ENCODE measurements at places on chromosomes 7 and 10.

- no peak for DNase-seq
Observed at GRCh38 chr10:46787321-46787615, 124.0 kb upstream of the PTPN20 start.

GRCh38 chr10:102701272-102701671 is 12.9 kb downstream of the ARL3 start:
- no peak for DNase-seq

DNA sequence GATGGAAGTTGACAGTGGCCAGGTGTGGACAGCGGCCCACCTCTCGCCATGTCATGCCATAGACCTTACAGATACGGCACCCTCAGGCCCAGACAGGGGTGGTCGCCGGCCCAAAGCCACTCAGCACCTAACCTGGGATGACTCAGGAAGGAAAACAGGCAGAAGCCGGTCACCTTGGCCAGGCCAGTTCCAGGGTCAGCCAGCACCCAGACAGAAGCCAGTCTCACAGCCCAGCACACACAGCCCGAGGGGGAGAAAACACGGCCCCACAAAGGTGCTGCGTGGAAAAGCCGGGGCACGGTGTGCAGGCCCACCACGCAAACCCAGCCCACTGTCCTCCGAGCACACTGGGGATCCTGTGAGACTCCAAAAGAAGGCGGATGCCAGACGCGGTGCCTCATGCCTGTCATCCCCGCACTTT is 95.2 kb upstream of the DNAAF5 start:
- DNase-seq: peak; percentile 8

GRCh38 chr10:69573056-69573806 is at the start of gene NEUROG3:
TSS of gene NEUROG3 (minus strand) at chr10:69573422. CDS start at chr10:69573043, 379 bp downstream.
- DNase-seq: no peak

DNA sequence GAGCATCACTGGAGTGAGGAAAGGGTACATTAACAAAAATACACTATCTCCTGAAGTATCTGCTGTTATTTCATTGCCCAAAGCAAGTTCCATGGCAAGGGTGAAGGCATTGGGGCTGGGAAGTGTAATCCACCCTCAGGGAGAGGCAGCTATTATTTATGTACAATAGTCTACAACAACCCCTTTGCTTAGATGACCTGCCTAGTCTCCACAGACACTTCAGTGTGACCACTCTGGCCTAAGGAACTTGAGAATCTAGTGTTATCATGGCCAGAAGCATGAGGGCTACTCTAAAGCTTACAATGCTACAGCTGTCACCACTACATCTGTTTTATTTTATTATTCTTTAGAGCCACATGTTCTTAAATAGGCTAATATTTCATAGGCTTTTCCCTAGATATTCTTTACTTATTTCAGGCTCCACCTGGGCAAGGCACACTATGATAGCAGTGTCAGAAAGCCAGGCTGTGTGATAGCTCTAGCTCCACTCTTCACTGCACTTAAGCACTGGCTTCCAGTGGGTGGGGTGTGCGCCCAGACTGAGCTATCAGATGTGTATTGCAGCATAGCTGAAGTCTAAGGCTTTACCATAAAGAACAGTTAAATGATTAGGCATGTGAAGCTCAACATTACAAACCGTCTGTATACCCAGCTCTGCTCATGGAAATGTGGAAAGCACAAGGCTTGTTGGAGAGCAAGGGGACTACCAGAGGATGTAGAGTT is 117.0 kb upstream of the CCDC6 start:
- no peak for DNase-seq

DNA sequence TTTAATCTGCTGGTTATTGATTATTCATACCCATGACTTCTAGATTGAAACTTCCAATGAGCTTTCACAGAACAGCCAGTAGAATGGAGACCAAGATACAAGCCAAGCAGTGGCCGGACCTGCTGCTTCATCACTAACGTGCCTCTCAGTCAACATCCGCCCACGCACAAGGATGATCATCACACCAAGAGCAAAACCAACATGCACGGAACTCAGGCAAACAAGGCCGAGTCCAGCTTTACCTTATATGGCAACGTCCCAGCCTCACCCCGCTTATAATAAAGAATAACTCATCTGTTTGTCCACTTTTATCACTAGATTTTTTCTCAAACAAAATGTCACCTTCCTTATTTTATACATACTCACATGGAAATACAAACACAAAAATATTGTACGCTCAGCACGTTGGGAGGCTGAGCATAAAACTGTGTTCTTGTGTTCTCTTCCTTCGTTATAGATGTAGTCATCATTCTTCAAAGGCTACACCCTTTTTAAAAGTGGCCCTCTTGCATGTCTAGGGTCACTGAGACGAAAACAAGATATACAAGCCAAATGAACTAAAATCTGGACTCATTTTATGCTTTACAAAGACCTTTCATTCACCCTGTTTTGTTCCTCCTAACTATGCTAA is 122.7 kb downstream of the SFMBT2 start:
- no peak for DNase-seq

GRCh38 chr10:59240582-59241183 is 64.2 kb downstream of the PHYHIPL start:
- no peak for DNase-seq

DNA sequence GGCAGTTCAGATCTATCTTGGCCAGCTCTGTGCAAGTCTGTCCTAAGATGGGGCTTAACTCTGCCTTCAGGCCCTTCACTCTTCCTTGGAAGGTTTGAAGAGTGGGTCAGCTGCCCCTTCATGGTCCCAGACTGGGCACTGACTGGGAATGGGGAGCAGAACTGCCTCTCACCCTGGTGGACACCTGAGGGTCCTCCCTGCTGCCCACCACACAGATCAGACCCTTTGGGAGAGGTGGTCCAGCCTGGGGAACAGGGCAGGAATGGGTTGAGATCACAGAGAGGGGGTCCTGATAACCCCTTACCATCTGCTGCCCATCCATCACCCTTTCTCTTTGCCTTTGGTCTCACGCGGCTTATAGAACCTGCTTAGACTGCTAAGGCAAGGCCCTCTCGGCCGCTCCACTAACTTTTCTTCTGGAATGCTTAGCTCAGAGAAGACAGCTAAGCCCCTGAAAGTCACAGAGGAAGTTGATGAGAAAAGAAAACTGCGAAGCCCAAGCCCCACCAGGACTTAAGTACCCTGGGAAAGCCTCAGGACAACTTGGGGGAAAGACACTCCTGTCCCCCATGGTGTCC is 402 bp upstream of the CDHR1 start:
- DNase-seq: no peak

- DNase-seq: no peak
Observed at GRCh38 chr10:60332371-60332770, 57.3 kb downstream of the ANK3 start.

DNA sequence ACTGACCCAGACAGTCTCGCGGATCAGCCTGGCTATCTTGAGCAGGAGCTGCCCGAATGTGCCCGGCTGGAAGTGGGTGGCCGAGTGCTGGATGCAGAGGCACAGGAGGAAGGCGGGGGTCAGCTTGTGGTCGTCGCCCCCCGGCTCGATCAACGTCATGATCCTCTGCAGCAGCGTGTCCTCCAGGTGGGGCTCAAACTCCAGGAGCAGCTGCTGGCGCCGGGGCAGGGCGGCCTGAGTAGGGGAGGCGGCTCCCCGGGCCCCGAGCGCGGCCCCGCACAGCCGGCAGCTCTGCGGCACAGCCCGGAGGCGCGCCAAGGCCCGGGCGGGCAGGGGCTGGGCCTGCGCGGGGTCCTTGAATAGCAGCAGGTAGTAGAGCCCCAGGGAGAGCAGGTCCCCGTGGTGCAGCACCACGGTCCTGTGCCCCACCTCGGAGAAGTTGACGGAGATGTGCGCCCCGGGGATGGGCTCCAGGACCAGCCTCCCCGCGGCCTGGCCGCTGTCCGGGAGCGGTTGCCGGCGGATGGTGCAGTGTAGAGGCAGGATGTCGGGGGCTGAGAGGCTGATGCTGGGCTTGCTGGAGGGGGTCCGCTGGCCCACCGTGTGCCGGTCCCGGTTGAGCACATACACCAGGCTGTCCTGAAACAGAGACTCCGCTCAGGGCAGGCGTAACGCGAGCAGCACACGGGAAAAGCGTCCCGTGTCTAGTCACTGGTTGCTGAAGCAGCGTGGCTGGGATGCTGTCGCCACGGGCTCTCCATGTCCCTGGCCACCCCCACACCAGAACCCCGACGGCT is 27.0 kb downstream of the PAPOLB start:
- DNase-seq: no peak

GRCh38 chr10:102153093-102153620 is 968 bp downstream of the NOLC1 start:
- no peak for DNase-seq

DNA sequence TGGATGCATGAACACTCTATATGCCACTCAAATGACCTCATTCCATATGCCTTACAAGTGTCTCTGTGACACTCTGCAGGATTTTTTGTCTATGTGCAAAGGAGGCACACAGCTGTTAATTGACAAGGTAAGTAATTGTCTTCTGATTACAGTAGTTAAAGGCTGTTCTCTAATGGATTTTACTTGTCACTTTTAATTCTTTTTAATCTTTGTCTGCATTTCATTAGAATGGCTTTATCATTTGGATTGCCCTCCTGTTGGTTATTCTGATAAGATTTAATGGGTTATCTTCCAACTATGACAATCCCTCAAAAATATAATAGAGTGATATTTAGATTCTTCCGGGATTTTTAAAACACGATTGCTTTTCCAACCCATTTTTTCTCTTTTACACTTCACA is 290.0 kb upstream of the TEX47 start:
- DNase-seq: no peak

DNA sequence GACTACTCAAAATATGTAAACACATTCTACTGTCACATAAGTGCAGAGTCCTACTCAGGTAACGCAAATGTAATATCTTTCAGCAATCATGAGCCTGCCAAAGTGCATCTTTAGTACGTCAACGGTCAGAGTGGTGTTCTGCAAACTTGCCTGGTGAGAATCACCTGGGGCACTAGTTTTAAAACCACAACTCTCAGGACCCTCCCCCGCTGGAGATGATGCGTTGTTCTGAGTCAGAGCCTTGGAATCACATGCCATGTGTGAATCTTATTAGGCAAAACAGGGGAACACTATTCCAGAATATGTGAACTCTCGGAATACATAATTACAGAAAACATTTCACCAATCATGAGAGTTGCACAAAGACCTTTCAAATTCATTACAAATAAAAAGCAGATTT is 115.7 kb downstream of the TPK1 start:
- DNase-seq: no peak

GRCh38 chr7:130940326-130940725 is 206.3 kb upstream of the KLF14 start:
- no peak for DNase-seq
